Tibial nerve (tissue), 4 donors: ENCODE measurements at places on chromosomes 13 and 19. TPM values are rescaled to one million over a fixed set of nuclear protein-coding genes. Genes with fewer than 3 reads are reported as not detected.

GRCh38 chr13:113002206-113002912 is 33.3 kb downstream of the MCF2L start:
- no peak for DNase-seq

The ZNF772 gene
- 13.2 TPM for total RNA-seq

The RETN gene
- not detected for total RNA-seq

The SAE1 gene
- 66.9 TPM for total RNA-seq
